Esophagus mucosa (tissue), 1 donor: ENCODE measurements at places on chromosomes 12 and 14.

DNA sequence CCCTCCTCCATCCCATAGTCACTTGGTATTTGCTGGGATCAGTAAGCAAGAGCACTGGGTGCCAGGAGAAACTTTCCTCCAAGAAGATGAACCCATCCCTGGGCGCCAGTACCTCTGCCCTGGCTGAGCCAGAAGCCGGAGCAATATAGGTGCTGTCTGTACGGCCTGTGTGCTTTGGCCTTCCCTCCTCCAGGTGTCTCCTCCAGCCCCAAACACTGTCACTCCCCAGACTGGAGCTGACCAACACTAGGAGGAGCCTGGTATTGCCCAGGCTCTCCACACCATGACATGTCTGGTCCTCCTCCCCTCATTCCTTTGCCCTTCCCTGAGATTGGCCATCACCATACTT is 4.9 kb downstream of the GSTZ1 start:
- no peak for ATAC-seq

GRCh38 chr12:110107369-110108281 is 16.5 kb upstream of the IFT81 start:
- ATAC-seq: peak; percentile 14

DNA sequence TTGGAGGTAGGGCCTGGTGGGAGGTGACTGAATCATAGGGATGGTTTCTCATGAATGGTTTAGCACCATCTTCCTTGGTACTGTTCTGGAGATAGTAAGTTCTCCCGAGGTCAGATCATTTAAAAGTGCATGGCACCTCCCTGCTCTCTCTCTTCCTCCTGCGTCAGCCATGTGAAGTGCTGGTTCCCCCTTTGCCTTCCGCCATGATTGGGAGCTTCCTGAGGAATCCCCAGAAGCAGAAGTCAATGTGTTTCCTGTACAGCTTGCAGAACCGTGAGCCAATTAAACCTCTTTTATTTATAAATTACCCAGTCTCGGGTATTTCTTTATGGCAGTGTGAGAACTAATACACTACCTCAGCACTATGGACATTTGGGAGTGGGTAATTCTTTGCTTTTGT is 4.8 kb upstream of the LGMN start:
- ATAC-seq: no peak

- ATAC-seq: no peak
Measured at GRCh38 chr12:65967696-65968095, 143.4 kb downstream of the HMGA2 start.

DNA sequence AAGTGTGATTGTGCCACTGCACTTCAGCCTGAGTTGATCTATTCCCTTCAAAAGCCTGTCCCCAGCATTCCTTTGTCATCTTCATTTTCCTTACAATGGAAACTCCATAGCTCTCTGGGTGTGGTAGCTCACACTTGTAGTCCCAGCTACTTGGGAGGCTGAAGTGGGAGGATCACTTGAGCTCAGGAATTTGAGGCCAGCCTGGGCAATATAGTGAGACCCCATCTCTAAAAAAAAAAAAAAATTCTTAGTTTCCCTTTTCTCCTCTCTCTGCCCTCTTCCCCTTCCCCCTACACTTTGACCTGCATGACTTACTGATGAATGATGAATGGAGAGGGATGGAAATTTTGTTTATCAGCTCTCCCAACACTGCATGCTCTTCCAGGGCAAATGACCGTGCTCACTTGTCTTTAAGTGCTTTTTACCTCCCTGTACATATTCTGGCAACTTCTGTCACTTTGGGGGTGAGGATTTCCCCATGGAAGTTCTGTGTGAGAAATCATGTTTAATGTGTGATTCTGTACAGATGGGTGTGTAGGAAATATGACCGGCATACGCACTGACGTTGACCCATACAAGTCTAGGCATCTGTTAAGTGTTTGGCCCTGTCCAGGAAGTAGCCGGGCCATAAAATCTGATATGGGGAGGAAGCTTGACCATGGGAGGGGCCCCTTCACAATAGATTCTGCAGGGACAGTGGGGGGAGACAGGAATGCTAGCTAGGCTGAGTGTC is 65.4 kb downstream of the ZFP36L1 start:
- ATAC-seq: peak; percentile 43

GRCh38 chr12:80617733-80618132 is 89.7 kb upstream of the MYF6 start:
- ATAC-seq: no peak

GRCh38 chr12:127358888-127359287 is 908.1 kb upstream of the TMEM132C start:
- ATAC-seq: no peak

DNA sequence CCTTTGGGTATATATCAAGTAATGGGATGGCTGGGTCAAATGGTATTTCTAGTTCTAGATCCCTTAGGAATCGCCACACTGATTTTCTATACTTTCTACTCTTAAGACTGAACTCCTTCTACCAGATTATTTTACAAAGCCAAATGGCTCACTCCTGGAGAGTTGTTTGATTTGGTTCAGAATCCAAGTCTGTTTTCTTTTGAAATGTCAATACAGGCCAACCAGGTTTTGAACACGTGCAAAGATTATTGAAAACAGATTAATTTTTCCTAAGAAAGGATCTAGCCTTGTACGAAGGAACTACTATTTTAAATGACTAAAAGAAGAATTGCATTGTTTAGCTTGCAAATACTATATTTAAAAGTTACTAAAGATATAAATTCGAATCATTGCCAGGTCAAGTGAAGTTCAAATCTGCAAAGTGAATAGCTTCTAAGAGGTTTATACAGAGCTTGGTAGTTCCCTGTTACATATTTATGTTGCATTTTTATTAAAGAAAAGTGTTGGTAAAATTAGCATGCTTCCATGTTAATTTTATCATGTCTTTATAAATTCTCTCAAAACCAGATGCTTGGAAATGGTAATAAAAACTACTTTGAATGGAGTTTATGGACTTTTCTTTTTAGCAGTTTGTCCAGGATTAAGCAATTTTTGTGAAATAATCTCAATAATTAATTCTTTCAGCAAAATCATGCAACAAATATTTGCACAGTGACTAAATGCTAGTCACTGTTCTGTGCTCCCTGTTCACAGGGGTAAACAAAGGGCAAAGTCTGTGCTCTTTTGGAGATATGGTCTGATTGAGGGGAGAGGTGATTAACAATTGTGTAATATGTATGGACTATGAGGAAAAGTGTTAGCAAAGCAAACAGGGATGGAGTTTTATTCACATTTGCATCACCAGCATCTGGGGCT is 38.9 kb downstream of the GPR65 start:
- ATAC-seq: no peak

- no peak for ATAC-seq
Measured at GRCh38 chr14:92914087-92914656, 8.8 kb upstream of the CHGA start.

- peak; percentile 14 for ATAC-seq
Measured at GRCh38 chr12:110314308-110314707, 33.3 kb downstream of the ATP2A2 start.

DNA sequence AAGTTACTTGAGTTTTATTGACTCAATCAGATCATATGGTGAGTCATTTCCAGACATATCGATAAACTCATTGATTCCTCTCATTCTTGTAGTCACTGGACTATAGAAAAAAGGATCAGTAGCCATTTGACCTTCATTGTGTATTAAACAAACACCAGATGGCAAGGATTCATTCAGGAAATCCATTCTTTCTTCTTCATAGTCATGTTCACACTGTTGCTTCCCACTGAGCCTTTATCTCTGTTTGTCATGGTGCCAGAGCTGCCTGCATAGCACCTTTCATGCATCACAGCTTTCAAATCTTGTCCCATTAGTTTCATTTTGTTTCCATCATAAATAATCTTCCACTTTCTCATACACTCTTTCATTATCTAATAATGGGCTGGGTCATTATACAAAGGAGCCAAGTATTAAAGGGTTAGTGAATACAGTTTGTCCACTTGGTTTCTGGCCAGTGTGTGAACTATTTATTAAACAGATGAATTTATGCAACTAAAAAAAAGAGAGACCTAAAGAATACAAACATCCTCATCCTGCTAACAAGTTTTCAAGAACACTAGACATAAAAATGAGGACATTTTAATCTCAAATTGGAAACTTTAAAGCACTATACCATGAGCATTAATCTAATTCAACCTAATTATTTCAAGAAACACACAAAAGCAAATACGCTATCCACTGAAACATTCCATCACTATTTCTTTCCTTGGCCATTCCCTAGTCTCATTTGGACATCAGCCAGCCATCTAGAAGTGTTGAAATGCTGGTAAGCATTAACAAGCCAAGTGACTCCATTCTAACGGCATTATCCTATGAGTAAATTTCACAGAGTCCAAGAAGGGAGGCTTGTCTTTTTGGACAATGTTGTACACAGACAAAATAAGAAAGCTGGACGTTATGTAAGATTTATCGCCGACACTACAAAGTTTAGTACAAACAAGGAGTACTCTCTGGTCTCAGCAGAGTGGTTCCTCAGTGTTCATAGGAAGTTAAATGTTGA is 476.5 kb downstream of the FOXG1 start:
- ATAC-seq: no peak

DNA sequence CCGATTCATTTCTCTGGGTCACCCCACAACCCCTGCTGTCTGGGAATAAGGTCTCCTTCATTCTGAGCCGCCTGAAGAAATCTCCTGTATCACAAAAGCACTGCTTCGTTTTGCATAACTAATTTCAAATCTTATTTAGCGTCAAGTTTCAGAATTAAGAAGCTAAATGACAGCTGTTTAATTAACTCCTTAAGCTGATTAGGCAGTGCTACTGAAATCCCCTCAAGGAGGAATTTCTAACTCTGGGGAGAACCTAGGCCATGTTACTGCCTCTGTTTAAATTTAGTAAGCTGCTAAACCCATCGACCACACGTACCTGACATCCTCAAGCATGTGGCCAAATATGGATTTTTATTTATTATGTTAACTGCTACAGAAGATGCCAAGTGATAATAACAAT is 373.6 kb downstream of the GLT1D1 start:
- no peak for ATAC-seq

DNA sequence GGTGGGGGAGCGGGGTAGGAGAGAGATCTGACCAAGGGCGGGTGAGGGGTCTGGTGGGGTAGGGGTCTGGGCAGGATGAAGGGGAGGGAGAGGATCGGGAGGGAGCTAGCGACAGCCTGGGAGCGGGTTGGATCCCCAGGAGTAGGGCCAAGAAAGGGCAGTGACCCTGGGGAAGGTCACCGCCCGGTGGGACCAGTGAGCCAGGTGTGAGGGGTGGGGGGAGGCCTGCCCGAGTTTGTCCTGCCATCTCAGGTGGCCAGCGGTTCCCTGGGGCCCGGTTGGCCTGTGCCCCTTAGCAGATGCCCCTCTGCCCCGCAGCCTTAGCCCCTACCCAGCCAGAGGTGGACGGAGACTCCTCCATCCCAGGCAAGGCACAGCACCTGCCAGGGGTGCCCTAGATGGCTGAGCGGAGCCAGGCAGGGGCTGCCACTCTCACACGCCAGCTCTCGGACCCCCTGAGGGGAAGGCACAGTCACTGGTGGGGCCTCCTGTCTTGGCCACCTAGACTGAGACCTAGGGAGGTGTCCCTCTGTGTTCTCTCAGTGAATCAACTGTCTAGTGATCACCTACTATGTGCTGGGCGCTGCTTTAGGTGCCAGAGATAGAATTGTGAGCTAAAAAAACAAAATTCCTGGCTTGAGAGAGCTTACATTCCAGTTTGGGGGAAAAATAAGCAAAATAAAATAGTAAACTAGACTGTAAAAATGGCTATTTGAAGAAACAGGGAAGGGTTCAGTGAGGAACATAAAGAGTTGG is 629 bp upstream of the TTC7B start:
- no peak for ATAC-seq

DNA sequence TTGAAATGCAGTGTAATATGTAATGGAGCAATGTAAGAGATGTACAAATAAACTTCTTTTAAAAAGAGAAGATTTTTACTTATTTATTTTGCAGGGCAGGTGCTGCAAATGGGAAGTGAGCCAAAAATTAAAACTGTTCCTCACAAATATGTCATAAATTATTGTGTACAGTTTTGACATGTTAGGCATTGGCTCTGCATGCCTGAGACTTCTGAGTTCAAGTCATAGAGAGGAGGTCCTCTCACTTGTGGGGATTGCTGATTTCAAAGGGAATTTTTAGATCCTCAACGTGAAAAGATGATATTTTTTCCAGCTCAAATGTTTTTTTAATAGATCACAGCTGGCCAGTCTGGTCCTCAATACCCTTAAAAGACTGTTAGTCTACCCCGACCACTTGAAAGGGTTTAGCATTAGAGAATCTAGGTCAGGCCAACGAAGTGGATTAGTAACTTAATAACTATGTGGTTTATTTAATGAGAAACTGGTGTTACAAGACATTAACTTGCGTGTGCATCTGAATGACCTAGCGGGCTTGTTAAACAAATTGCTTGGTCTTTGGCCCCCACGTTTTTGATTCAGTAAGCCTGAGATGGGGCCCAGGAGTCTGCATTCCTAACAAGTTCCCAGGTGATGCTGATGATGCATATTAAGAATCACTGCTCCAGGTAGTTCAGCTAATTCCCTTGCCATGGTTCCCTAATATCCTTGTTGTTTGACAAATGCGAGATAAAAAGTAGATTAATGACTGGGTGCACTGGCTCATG is 30.9 kb upstream of the WDR89 start:
- ATAC-seq: no peak

DNA sequence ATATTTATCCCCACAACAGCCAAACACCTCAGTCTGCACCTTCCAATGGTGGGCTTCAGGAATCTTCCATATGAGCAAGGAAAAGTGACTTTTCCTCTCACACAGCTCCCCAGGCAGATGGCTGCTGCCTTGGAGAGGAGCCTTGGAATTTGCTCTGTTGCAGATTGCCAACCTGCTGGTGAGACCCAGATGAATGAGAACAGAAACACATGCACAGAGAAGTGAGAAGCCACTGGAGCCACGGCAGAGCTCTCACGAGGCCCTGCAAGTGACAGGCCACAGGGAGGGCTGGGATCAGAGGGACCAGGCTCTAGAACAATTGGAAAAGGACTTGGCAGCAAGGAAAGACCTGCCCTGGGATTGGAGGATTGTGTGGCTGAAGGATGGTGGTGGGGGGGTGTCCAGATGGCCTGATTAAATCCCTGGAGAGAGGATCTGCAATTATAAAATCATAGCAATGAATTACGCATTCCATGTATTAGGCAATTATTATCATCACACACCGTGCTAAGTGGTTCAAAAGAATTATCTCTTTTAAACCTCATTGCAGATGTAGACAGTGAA is 84.9 kb upstream of the PWP1 start:
- ATAC-seq: no peak

DNA sequence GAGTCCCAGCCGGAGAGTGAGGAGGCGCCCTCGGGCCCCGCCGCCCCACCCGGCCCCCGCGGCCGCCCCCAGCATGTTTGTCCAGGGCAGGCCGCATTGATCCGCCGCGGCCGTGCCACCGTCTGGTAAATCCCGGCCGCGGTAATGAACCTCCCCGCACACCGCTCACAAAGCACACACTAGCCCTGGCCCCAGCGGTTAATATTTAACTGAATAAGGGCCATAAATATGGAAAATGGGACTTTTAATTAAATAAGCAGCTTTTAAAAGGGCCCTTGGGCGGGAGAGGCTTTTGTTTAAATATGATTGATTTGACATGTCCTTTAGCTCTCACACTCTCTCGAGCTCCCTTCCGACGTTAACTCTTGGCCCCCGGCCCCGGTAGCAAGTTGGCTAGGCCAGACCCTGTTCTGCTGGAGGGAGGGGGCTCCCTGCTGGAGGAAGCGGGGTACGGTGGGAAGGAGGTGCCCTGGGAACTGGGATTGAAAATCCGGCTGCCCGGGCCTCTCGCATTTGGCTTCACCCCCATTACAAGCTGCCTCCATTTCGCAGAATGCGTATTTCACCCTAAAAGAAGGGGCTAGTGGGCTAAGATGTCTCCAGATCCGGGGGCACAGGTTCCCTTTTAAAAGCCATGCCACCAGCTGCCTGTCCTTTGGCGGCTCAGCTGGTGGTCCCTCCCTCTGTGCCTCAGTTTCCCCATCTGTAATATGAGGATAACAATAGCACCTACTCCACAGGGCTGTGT is 199.8 kb downstream of the RBM19 start:
- no peak for ATAC-seq
